Urinary bladder (tissue), 4 donors: ENCODE measurements at places on chromosomes 12 and 14.

- no peak for DNase-seq
Observed at GRCh38 chr12:27163048-27163715, 80.8 kb upstream of the C12orf71 start.

DNA sequence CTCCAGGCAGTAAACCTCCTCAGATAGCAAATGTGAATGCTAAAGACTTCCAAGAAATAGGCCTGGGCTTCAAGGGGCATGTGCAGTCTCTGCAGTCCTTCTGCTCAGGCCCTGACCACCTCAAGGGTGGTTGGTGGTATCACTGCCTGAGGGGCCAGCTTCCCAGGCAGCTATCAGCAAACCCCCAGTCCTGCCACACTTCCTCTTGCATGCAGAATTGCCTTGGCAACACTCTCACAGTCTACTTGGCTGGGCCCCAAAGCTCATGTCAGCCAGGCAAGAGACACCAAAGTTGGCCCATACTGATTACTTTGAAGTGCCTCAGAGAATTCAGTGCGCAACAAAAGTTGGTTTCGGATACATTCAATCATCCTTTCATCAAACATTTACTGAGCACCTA is 3.5 kb upstream of the ASB8 start:
- no peak for DNase-seq

- DNase-seq: no peak
Observed at GRCh38 chr14:24135584-24135833, 485 bp upstream of the PSME1 start.

DNA sequence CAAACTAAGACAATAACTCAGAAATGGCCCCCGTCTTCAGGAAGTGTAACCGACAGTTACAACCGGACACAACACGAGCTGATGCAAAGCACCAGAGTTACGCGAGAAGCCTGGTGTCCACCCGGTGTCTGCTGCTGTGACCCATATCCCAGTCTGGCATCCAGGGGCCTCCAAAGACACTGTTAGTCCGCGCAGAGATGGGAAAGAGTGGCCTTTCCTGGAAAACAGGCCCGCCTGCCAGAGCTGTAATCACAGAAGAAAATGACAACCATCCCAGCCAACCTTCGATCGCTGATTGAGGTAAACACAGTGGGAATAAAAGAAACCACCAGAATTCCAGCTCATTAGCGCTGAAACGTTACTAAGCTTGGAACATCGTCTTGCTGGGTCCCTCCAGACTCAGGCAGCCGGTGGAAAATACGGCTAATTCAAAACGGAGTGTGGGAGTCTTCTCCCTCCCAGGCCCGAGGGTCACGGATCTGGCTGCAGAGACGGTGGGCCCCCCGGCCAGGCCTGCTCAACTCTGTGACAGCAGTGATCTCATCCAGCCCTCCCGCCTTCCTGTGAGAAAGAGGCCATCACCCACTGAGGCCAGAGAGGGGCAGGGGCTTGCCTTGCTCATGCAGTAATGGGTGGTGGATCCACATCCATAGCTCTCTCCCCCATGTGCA is 273.9 kb upstream of the RTL1 start:
- peak; percentile 53 for DNase-seq

DNA sequence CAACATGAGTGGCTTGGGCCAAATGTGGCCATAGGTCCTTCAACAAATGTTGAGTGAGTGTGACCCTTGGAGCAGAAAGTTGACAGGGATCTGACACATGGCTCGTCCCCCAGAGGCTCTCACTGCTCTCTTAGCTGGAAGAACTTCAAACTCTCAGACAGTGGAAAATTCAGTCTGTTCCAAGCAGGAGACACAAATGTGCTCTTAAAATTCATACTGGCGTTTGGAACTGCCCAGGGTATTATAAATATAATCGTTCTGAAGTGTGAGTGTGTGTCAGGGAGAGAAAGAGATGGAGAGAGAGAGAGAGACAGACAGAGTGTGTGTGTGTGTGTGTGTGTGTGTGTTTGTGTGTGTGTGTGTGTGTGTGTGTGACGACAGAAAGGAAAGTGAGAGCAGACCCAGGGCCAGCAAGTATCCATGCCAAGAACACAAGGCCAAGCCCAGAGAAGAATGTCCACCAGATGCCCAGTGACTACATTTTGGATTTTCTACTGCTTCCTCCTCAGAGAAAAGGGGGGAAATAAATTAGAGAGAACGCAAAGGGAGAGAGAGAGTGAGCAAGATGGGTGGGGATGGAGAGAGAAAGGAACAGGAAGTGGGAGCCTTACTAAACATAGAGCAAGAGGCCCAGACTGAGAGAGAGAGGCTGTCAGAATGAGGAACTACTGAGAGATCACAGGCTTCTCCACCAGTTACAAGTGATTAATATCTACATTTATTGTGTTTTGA is 193.6 kb upstream of the NUDT4 start:
- DNase-seq: peak; percentile 28

- no peak for DNase-seq
Observed at GRCh38 chr12:15712823-15713660, 76.1 kb downstream of the EPS8 start.

- no peak for DNase-seq
Observed at GRCh38 chr12:113667095-113667494, 195.4 kb upstream of the LHX5 start.
